Breast epithelium (tissue), 4 donors: ENCODE measurements at places on chromosomes 4 and X.
A peak's percentile ranks its signal among the peaks of the same experiment; 100 is the strongest.

DNA sequence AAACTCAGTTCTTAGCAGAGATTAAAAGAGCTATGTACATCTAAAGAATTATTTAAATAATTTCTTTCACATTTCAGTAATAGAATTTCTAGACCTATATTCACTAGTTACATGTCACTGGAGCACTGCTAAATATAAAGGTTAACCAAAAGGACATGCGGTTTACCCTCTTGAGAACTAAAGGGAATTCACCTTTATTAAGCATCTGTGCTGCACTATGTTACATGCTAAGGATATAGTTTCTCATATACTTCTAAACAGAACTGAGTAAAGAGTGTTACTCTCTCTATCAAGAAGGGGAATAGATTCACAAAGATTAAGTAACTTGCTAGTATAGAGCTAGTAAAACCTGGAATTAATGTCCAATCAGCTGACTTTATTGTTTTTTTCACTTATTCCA lies 7.6 kb downstream of the SPIN3 start:
- no peak overlapping the region for H3K4me3 ChIP-seq
- H3K36me3 ChIP-seq: no peaks in the 10 kb centered on the region
- no peak overlapping the region for H3K27ac ChIP-seq
- no peaks in the 10 kb centered on the region for H3K4me1 ChIP-seq
- no peak for DNase-seq
- H3K27me3 ChIP-seq: no peaks in the 10 kb centered on the region

GRCh38 chr4:78423790-78424189 lies 127.8 kb upstream of the ANXA3 start:
- no peaks in the 10 kb centered on the region for H3K27me3 ChIP-seq
- no peak for DNase-seq
- H3K4me3 ChIP-seq: no peak overlapping the region
- no peaks in the 10 kb centered on the region for H3K36me3 ChIP-seq
- H3K4me1 ChIP-seq: no peaks in the 10 kb centered on the region

DNA sequence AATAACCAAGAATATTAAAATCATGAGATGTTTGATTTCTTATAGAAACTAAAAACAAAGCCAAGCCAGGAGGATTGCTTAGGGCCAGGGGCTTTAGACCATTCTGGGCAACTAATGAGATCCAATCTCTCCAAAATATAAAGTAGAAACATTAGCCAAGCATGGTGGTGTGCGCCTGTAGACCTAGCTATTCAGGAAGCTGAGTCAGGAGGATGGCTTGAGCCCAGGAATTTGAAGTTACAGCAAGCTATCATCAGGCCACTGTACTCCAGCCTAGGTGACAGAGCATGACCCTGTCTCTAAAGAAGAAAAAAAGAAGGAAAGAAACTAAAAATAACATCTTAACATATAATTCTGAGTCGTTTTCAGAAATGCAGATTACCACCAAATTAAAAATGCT lies 96.7 kb downstream of the NAF1 start:
- no peaks in the 10 kb centered on the region for H3K36me3 ChIP-seq
- H3K27ac ChIP-seq: no peak overlapping the region
- H3K27me3 ChIP-seq: no peaks in the 10 kb centered on the region
- no peaks in the 10 kb centered on the region for H3K4me1 ChIP-seq
- DNase-seq: no peak

DNA sequence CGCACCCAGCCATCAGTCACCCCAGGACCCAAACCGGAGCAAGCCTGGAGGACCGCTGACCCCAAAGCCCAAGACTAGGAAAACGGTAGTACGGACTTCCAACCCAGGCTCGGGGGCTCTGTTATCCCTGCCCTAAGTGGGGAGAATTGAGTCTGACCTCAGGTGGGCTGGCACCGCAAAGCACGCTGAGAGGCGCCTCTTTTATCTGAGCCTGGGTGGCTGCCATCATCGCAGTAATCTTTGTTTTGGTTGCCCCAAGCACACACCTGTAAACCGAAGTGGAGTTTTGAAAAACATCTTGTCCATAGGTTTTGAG lies 894 bp upstream of the SH3RF1 start:
- H3K4me3 ChIP-seq: peak overlapping the region; percentile 96
- no peak for DNase-seq
- peak overlapping the region; percentile 93 for H3K27ac ChIP-seq
- H3K36me3 ChIP-seq: no peaks in the 10 kb centered on the region
- H3K27me3 ChIP-seq: no peaks in the 10 kb centered on the region

- H3K36me3 ChIP-seq: no peaks in the 10 kb centered on the region
- no peaks in the 10 kb centered on the region for H3K27me3 ChIP-seq
- H3K27ac ChIP-seq: no peak overlapping the region
- H3K4me1 ChIP-seq: no peaks in the 10 kb centered on the region
- no peak overlapping the region for H3K4me3 ChIP-seq
- DNase-seq: no peak
Observed at GRCh38 chrX:117645639-117646038, 471.0 kb downstream of the KLHL13 start.

DNA sequence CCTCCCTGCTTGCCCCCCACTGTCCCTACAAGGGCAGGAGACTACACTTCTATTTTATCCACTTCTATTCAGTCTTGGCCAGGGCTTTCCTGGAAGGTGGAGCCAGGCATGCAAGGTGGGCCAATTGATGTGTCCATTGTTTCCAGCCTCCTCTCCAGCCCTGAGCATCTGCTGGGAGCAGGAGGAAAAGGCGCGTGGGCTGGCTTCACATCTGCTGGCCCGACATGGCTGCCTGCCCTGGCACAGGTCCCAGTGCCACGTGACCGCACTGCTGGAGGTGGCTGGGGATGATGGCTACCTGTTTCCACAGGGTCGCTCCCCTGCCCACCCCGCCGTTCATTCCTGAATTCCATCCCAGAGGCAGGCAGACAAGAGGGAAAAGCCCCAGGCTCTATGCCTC lies 247.7 kb downstream of the AFAP1 start:
- H3K4me1 ChIP-seq: peaks cover 5% of the 10 kb centered on the region
- no peak overlapping the region for H3K27ac ChIP-seq
- no peaks in the 10 kb centered on the region for H3K27me3 ChIP-seq
- no peak overlapping the region for H3K4me3 ChIP-seq

GRCh38 chrX:153974726-153975286 lies 2.3 kb downstream of the TMEM187 start:
- peaks cover 8% of the 10 kb centered on the region for H3K4me1 ChIP-seq
- peak overlapping the region; percentile 100 for H3K27ac ChIP-seq
- no peak overlapping the region for H3K4me3 ChIP-seq
- H3K27me3 ChIP-seq: no peaks in the 10 kb centered on the region
- H3K36me3 ChIP-seq: no peaks in the 10 kb centered on the region
- no peak for DNase-seq

DNA sequence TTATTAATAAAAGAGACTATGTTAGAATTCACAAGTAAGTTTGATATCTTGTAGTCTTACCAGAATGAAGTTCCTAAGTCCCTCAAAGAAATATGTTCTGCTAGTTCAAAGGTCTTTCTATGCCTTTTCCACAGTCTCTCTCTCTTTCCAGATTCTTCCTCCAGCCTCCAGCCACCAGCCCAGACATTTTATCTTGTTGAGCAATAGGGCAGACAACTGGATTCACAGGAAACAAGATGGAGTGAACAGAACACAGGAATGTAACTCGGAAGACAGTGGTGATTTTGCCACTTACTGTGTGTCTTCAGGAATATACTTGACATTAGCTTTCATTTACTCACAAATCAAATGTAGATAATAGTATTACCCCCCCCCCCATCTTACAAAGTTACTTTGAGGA lies 17.1 kb upstream of the CPEB2 start:
- DNase-seq: no peak
- no peak overlapping the region for H3K4me3 ChIP-seq
- H3K4me1 ChIP-seq: no peaks in the 10 kb centered on the region
- H3K27me3 ChIP-seq: no peaks in the 10 kb centered on the region
- no peak overlapping the region for H3K27ac ChIP-seq

- no peaks in the 10 kb centered on the region for H3K36me3 ChIP-seq
- H3K27ac ChIP-seq: no peak overlapping the region
- H3K27me3 ChIP-seq: no peaks in the 10 kb centered on the region
- H3K4me3 ChIP-seq: no peak overlapping the region
Observed at GRCh38 chrX:40262157-40263013, 164.6 kb upstream of the BCOR start.

DNA sequence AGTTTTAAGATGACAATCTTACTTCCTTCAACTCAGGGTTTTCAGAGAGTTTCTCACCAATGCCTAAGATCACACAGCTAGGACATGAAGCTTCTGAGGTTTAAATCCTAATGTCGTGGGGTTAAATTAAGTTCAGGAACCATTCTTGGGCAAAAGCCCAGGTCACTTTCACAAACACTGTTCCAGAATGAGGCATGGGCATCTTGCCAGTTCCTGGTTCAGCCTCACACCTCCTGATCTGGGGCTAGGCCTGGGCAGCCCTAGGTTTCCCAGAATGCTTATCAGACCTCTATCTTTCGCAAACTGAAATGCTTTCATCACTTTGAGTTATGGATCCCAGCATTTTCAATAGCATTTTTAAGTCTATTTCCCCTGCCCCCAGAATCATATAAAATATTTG lies 224.8 kb upstream of the EDA2R start:
- H3K4me3 ChIP-seq: no peak overlapping the region
- no peaks in the 10 kb centered on the region for H3K4me1 ChIP-seq
- no peak for DNase-seq
- H3K27me3 ChIP-seq: no peaks in the 10 kb centered on the region
- no peak overlapping the region for H3K27ac ChIP-seq

DNA sequence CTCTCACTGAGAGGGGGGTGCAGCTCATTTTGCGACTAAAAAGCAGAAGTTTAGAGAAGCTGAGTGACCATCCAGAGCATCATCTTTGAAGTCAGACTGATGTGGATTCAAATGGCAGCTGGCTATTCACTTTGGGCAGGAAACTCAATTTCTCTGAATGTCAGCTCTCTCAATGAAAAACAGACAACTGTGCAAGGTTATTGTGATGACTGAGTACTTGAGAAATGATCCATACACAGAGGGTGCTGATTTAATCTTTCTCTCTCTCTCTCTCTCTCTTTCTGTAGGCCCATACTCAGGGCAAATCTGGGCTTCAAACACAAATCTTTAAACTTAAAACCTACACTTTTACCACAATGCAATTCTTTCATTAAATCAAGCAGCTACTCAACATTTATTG lies 185.8 kb upstream of the SLIT2 start:
- no peak for DNase-seq
- H3K27me3 ChIP-seq: no peaks in the 10 kb centered on the region
- H3K36me3 ChIP-seq: no peaks in the 10 kb centered on the region
- no peak overlapping the region for H3K4me3 ChIP-seq

- H3K4me1 ChIP-seq: no peaks in the 10 kb centered on the region
- no peaks in the 10 kb centered on the region for H3K36me3 ChIP-seq
- no peaks in the 10 kb centered on the region for H3K27me3 ChIP-seq
- H3K4me3 ChIP-seq: no peak overlapping the region
- no peak for DNase-seq
Observed at GRCh38 chrX:124209792-124210576, 122.5 kb upstream of the TEX13D start.

- H3K4me1 ChIP-seq: no peaks in the 10 kb centered on the region
- no peak overlapping the region for H3K4me3 ChIP-seq
- H3K36me3 ChIP-seq: no peaks in the 10 kb centered on the region
- no peak for DNase-seq
- no peaks in the 10 kb centered on the region for H3K27me3 ChIP-seq
Observed at GRCh38 chr4:33226133-33226532, 2506.0 kb downstream of the PCDH7 start.

- H3K27ac ChIP-seq: no peak overlapping the region
- no peak for DNase-seq
- H3K27me3 ChIP-seq: peaks cover 21% of the 10 kb centered on the region
- no peak overlapping the region for H3K4me3 ChIP-seq
- no peaks in the 10 kb centered on the region for H3K36me3 ChIP-seq
Observed at GRCh38 chrX:37613933-37614332, 42.5 kb downstream of the LANCL3 start.
